ENCODE measurements at places on chromosomes 7 and 10.

GRCh38 chr7:73577627-73578341 is 595 bp downstream of the TBL2 start:
- DNase-seq = no peak

- no peak for DNase-seq
These were observed 241.7 kb downstream of the MAGI2 start for GRCh38 chr7:79211724-79212123.

DNA sequence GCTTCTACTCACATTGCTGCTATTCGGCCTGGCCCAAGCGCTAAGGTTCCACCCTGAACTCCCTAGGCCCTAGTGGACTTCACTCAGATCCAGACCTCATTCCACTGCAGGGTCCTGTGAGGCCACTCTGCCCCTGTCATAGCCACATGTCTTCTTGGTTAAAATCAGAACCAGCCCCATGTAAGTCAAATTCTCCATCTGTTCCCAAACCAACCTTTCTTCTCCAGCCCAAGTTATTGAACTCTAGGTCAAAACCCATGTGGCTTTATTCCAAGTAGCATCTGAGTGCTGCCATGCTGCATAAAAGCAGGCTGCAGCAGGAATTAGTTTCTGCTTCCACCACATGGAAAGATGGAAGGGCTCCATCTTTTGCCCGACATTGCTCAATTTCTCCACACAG is 281.2 kb downstream of the SNX13 start:
- no peak for DNase-seq

DNA sequence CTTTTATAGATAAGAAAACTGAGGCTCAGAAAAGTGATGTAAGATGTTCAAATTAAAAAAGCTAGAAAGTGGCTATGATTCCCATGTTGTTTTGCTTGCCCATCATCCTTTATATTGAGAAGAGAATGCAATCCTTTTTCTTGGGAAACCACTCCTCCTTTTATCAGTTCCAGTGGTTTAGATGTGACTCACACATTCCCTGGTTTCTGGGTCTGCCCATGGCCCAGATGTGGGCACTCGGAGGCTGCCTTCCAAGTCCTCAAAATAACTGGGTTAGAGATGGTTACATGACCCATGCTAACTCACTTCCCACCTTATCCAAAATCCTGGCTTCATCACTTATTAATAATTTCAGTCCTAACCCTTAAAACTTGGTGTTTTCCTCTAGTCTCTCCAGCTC is 550.0 kb downstream of the MDFIC start:
- DNase-seq = no peak

DNA sequence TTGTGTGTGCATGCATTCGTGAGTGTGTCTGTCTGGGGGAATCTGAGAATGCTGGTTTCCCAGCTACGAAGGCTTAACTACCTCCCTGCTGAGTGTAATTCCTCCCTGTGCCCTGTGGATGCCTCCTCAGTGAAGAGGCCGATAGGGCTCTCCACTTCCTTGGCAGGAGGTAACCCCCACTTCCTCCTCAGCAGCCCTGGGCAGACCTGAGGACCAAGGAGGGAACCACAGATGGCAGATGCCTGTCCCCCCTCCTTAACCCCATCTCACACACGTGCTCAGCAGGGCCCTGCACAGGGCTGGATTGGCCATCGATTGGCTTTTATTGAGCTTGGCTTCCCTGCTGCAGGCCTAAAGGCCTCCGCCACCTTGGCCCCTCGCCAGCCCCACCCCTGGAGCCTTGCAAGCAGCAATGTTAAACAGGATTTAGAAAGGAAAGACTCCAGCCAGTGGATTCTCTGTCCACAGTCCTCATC is 45.6 kb upstream of the LRRC4 start:
- no peak for DNase-seq

- no peak for DNase-seq
These were observed 2.1 kb downstream of the CASP7 start for GRCh38 chr10:113681533-113682470.

GRCh38 chr10:49613882-49614241 is at the start of gene CHAT:
CHAT (plus strand) TSS chr10:49614037; CDS start chr10:49614190, 153 bp downstream.
- DNase-seq = no peak

GRCh38 chr7:71486856-71487628 is 355.1 kb downstream of the GALNT17 start:
- no peak for DNase-seq

DNA sequence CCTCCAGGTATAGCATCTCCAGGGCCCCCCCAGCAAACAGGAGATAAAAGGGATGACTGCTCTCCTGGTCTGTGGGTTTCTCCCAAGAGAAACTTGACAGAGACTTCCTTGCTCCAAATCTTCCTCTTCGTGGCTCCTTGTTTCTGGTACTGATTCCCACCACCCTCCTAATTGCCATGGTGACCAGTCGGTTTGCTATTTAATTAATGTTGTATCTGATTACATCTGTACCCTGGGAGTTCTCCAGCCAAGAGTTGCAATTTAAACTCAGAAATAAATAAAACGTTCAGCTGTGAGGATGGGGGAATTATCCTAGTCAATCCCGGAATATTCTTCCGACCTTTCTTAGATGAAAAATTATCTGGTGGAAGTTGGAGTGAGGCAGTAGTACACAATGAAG is 264.7 kb downstream of the PAXIP1 start:
- DNase-seq = no peak

DNA sequence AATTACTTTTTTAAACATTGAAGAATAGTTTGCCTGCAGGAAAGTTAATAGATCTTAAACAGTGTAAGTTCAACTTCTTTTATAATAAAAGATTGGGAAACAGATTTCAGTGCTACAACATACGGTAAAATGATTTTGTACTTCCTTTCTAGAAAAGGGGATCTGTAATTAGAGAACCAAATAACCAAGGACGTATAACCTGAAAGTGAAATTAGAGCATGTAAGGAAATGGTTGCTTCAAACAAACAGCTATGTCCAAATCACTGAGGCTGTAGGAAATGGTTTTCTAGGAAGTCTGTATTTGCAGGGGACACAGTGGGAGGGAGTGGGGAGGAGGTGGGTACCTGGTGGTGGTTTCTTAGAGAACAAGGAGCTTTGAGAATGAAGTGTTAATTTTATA is 57.9 kb upstream of the EXOC6 start:
- DNase-seq = no peak

GRCh38 chr7:149625340-149625946 is 127.8 kb upstream of the ZNF746 start:
- peak; percentile 32 for DNase-seq

DNA sequence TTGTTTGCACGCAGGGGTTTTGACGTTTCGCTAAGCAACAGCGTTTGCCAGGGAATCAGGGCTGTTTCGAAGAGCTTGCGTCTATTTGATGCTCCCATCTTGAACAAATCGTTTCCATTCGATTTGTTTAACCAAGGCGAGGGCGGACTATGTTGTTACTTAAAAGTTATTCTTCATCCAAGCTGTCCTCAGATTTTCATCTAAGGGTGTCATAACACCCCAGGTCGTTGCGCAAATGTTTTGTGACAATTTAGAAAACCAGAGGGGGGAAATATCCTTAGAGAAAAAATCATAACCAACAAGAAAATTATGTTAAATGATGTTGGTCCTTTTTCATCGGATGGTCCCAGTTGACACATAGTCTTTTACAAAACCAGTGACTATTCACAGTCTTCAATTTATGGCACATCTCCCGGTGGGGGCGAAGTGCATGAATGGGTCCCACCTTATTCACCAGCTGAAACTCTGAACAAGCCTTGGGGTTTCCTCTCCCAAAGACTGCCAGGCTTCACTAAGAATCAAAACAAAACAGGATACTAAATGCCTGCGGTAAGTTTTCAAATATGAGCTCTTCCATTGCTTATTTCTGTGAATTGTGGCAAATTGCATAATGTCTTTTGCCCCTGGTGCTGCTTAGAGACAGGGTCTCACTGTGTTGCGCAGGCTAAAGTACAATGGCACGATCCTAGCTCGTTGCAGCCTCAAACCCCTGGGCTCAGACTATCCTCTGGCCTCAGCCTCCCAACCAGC is 109.9 kb downstream of the REEP3 start:
- no peak for DNase-seq

DNA sequence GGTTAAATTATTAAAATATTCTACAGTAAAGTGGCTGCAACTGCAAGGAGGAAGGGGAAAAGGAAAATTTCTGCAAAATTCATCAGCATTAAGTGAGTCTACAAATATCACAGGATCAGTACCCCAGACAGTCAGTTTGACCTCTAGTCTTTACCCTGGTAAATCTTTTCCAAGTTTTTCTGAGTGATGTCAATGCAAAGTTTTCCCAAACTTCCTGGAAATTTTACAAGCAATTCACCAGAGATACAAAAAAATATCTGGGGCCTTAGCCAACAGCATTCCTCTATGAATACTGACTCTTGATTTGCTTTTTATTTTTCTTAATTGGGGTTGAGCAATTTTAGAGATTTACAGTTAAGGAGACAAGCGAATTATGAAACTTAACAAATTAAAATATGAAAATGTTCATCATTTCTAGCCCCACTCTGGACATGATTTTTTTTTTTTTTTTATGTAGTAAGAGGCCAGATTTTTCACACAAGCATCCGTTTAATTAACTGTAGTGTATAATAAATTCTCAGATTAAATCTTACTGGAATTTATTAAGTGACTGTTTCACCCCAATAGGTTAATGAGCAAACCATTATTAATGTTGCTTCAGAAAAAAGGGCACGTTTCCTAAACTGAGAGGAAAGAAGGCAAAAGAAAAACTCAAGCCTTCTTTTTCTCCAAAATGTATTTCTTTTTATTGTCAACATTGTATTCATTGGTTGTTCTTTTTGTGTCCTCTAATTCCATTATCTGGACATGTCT is 539.5 kb upstream of the FZD8 start:
- no peak for DNase-seq

DNA sequence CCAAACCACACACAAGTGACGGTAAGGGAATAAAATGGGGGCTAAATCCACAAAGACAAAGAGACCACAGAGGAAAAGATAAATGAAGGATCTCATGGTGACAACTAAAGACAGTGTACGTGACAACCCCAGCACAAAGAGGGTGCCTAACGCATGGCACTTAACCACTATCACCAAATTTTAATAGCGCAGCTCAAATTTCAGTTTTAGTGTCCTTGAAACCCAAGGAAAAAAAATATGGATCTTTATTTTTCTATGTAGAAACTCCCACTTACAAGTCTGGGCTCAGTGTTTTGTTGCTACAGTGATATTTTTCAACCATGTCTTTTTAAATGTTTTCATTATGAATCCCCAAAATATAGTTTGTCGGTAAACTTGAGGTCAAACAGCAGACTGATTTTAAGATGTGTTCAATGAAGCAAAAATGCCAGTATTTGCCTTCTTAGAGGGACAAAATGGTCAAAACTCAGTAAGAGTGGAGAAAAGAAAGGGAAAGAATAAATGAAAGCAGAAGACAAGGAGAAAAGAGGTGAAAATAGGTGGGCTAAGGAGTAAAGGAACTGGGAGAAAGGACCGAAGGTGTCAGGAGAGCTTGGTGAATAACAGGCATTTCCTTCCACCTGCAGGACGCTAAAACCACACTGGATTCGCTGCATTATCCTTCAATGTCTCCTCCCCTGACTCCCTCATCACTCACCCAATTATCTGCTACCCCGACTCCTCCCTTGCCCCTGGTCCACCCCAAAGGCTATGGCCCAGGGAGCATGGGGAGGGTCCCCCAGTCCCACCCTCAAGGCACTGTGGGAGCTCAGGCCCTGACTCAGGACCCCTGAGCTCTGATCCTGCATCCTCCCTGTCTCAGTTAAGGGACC is 3.5 kb downstream of the ASB13 start:
- no peak for DNase-seq

DNA sequence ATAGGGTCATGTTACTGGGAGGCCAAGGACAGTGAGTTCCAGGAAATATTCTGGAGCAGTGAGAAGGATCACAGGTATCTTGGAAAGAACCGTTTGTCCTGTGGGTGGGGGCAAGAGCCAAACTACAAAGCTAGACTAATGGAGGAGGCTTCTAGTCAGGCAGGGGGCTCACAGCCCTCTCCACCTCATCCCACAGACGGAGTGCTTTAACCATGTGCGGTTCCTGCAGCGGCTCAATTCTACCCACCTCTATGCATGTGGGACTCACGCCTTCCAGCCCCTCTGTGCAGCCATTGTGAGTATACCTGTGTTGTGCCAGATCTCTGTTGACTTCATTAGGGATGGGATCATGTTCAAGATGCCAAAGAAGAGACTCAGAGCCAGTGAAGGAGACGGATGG is 8.1 kb downstream of the SEMA4G start:
- no peak for DNase-seq

DNA sequence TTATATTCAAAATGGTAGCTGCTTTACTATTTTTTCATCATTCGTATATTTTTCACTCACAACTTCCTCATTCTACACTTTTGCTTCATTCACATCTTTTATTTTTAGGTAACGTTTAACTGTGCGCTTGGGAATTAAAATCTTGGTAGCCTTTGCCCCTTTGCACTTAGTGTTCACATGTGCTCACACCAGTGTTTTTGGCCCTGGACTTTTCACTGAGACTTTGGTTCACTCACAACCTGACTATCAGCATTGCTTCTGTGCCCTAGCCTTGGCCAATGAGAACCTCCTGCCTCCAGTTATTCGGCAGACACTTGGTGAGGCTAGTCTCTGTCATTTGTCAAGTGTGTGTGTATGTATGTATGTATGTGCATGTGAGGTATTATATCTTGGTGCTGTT is 596.9 kb downstream of the SORCS1 start:
- DNase-seq = no peak

- no peak for DNase-seq
These were observed 139.8 kb upstream of the AOAH start for GRCh38 chr7:36863901-36864701.

DNA sequence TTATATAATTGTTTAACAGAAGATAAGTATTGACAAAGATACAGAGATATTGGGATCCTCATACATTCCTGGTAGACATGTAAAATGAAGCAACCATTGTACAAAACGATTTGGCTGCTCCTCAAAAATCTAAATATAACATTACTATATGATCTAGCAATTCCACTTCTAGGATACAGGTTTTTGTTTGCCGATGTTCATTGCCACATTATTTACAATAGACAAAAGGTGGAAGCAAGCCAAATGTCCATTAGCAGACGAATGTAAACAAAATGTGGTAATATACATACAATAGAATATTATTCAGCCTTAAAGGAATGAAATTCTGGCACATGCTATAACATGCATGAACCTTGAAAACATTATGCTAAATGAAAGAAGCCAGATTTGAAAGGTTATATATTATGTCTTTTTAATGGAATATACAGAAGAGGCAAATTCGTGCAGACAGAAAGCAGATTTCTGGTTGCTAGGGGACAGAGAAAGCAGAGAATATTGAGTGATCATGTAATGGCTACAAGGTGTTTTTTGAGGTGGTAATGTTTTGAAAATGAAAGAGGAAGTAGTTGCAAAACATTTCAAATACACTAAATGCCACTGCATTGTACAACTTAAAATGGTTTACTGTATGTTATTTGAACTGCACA is 44.9 kb downstream of the POLR1F start:
- no peak for DNase-seq

DNA sequence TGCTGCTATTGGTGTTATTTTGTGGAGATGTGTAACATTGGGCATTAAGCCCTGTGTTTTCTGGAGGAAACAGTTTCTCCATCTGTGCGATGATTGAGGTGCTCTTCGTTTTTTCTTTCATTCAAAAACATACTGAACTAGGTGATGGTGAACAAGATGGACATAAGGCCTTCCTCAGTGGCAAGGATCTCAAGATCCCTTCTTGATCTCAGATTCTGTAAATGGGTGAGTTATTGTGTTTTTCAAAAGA is 759 bp upstream of the ELAPOR2 start:
- DNase-seq = no peak
